ENCODE measurements at places on chromosomes 1 and 21. TPM values are rescaled to one million over a fixed set of nuclear protein-coding genes. Genes with fewer than 3 reads are reported as not detected.

VSIG8 gene
- not detected for total RNA-seq

LCE2C gene
- total RNA-seq = not detected

SYNC gene
- total RNA-seq = 129 TPM

TGFBR3 gene
- total RNA-seq = 32.2 TPM

RGS7 gene
- total RNA-seq = 0.59 TPM

KIAA1614 gene
- 12.7 TPM for total RNA-seq

Measured in osteoblast (primary cell).